ENCODE measurements at places on chromosomes 11 and 22.

DNA sequence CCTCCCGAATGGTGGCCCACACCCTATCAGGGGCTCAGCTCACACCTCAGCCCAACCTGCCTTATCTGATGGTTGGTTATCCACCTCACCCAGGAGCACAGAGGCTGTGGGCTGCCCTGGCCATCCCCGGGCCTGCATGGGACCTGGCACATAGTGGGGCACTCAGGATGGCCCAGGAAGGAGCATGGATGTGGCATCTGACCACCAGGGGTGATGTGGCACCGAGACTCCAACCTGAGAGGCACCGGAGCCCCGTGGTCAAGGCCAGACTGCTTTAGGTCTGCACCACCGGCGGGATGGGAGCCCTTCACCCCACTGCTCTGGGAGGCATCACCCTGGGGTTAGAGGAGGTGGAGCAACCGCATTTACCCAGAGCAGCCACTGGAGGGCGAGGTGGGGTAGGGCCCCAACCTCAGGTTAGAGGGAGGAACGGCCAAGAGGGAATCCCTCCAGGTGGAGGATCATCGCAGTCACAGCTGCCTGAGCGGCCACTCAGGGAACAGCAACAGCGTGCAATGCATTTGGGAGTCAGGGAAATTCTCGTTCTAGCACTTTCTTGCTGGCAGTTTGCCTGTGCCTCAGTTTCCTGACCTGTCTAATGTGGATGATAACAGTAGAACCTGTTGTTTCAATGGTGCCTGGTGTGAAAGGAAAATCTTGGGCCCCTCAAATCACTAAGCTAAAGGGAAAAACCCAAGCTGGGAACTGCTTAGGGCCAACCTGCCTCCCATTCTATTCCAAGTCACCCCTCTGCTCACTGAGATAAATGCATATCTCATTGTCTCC lies 52.9 kb upstream of the CARS1 start:
- DNase-seq, result peak; percentile 8

DNA sequence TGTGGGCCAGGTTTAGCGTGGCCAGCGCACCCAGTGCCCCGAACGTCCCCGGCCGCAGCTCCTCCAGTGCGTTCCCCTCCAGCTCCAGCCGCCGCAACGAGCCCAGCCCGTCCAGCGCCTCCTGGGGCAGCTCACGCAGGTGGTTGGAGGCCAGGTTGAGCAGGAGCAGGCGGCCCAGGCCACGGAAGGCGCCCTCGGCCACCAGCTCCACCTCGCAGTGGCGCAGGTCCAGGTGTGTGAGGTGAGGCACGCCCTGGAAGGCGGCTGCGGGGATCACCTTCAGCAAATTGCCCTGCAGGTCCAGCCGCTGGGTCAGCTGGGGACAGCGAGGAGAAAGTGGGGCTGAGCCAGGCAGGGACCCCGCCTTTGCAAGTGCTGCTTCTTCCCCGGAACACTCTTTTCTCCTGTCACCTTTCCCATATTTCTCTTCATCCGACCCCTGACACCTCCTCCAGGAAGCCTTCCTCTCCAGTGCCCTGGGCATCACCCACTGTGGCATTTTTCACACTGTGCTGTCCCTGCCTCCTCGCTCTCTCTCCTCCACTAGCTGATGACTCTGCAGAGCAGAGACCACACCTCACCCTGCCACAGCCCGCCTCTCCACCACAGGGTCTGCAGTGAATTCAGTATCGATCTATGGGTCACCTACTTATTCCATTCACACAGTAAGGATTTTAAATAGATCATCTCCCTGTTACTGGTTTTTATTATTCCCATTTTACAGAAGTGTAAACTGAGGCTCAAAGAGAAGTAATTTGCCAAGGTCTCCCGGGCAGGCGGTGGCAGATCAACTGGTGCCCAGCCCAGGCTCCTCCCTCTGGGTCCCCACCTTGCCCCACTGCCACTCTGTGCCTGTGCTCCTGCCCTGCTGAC lies 1.9 kb downstream of the CHADL start:
- DNase-seq, result no peak

DNA sequence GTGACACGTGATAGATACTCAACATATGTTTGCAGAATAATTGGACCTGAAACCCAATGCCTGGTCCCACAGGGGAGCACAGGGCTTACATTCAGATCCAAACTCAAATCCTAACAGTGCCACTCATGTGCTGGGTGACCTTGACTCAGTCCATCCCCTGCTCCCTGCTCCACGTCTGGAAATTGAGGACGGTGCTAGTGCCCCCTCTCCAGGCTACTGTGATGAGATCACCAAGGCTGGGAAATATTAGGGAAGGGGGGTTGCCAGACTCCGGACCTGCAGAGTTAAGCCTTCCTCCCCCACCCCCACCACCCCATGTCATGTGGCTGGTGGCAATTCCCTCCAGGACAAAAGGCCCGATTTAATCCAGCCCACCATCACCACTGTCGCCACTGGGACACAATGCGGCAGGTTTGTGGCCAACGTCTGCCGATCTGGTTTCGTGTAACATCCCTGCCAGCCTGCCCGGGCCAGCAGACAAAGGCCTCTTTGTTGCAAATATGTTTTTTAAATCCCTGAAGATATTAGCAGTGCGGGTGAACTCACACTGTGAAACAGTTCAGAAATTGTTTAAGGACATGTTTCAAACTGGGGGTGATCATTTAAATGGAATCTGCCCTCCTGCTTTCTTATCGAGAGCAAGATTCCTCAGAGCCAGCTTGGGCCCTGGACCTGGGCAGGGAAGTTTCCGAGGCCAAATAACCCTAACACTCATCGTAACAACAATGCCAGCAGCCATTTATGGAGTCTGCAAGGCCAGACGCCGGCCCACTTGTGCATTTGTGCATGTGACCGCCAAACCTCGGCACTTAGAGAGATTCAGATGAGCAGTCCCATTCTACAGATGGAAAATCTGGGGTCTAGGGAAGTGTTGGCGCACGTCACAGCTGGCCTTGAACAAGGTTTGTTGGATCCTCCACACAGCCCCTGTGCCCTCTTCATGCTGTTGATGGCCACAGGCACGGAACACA lies 19.6 kb upstream of the MN1 start:
- no peak for DNase-seq

DNA sequence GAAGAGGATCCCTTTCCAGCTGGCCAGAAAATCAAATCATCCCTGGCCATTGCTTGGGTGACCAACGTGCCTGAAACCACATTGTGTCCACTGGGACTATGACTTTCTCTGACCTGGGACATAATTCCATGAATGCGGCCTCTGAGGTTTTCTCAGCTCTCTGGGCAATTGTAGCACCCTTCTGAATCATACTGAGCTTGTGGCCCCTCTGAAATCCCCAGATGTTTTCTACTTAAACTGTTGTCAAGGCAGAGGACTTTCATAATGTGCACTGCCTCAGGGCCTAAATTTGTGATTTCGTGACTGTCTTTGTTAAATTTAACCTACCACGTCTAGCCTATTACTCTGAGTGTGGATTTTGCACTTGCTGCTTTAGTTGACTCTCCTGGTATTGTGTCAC lies 321.1 kb upstream of the PLET1 start:
- DNase-seq, result no peak

GRCh38 chr11:9808943-9809342 lies 145.1 kb downstream of the SWAP70 start:
- DNase-seq, result no peak

GRCh38 chr22:39556970-39557841 lies 13.3 kb upstream of the CACNA1I start:
- DNase-seq, result peak; percentile 10

GRCh38 chr22:50186761-50187523 lies 1.2 kb downstream of the TRABD start:
- no peak for DNase-seq

GRCh38 chr22:40036591-40037225 lies 42.0 kb downstream of the FAM83F start:
- DNase-seq, result peak; percentile 23

DNA sequence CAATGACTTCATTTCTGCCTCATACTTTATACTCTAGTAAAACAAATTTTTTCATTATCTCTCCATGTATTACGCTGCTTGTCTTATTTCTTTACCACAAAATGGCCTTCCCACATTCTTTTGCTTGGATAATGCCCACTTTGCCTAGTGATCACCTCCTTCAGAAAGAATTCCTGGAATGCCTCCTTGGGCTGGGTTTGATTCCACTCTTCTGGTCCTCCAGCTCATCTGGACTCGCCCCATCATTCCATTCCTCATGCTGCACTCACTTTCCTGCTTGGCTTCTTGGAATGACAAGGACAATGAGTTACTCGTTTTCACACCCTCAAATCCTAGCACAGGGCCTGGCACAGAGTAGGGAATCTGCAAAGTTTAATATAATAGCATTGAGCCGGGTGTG lies 475.1 kb upstream of the LARGE1 start:
- no peak for DNase-seq

DNA sequence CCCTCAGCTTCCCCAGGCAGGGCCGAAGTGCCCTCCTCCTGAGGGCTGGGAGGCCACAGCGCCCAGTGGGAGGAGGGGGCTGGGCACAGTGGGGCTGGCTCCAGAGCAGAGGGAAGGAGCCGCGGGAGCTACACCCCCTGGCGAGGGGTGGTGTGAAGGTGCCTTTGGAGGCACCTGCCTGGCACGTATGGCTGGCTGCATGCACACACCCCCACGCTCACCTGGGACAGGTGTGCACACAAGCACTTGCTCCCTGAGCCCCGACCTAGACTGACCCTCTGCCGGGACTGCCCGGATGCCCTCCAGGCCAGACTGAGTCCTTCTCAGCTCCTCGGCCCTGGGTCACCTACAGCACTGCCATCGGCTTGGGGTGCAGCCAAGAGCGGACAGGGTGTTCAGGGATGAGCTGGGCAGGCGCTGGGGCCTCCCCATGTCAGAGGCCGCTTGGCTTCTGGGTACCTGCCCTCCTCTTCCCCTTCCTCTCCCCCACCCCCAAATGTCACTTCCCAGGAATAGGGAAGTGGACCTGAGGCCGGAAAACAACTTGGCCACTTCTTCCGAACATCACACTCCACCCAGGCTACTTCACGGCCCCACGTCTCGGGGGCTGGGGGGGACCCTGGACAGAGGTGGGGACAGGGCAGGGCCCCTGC lies 7.4 kb upstream of the PIM3 start:
- no peak for DNase-seq

GRCh38 chr11:33842236-33842915 lies 49.5 kb downstream of the LMO2 start:
- DNase-seq, result no peak

DNA sequence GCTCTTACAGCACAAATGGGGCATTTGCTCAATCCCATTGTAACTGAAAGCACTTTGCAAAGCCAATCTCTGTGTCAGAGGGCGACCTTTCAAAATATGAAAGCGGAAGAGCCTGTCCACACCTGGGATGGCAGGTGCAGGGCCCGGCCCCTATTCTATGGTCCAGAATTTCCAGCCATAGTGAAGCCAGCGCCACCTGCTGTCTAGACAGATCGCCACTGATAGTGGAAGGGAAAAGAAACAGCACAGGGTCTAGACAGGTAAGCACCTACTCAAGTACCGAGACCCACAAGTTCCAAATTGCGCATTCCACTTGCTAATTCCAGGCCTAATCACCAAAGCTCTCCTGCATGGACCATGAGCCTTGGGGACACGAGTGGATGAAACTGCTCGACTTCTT lies 141.4 kb downstream of the NTM start:
- no peak for DNase-seq

GRCh38 chr11:12618743-12619540 lies 55.3 kb upstream of the TEAD1 start:
- no peak for DNase-seq

DNA sequence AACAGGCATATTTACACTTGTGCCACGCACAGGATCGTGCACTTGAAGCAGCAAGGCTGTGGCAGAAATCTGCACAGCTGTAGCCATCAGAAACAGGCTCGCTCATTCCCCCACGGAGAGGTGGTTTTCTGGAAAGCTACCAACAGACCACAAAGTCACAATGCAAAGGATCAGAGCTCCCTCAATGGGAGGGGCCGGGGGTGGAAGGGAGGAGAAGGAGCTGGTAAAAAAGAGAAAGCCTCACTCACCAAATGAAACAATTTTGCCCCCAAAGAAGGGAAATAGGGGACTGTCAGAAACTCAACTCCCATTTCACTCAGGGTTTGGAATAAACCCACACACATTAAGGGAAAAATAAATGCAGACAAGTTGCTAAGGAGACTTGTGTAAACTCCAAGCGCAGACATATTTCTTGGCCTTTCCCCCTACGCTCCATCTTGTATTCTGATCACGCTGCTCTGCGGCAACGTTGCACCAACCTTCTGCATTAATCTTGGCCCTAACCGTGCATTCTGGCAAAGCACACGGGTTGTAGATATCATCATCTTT lies 43.2 kb upstream of the BLID start:
- no peak for DNase-seq

GRCh38 chr11:34646431-34646830 lies 25.5 kb downstream of the EHF start:
- DNase-seq, result no peak

DNA sequence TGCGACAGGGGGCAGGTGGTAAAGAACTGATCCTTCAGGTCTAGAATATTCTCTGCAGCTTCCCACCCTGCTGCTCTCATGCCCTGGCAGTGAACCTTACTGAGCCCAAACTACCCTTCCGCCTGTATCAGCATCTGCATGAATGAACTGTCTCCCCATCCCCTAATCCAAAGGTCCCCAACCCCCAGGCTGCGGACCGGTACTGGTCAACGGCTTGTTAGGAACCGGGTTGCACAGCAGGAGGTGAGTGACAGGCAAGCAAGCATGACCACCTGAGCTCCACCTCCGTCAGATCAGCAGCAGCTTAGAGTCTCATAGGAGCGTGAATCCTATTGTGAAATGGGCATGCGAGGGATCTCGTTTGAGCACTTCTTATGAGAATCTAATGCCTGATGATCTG lies 58.2 kb upstream of the LMO1 start:
- no peak for DNase-seq
